ENCODE measurements at places on chromosomes 5 and 9.

DNA sequence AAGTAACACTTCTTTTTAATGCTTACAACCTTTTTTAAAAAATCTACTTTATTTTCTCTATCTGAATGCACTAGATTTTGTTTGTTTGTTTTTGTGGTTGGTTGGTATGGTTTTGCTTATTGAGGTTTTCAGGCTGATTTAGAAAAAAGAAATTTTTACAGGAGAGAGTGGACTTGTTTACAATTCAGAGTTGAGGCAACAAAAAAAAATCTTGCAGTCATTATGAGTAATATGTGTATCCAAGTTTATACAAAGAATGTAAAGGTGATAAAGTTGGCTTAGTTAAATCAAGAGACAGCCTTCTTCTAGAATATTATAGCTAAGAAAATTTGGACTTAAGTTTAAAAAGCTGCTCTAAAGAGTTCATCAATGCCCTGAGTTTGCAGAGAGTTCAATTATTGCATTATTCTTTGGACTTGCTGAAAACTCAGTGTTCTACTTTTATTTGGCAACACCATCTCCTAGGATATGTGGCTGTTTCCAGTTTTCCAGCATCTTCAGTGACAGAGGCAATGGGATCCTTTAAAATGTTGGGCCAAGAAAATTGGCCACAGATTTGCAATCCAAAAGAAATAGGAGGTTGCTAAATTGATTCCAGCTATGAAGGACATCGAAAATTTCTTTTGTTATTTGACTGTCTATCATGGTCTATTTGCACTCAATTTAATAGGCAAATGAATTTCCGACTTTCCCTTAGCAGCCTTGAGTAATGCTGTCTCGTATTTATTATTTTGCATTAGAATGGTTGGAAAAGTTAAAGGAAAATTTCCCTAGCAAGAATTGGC, 10.7 kb downstream of the STK32A start:
- no peak for DNase-seq

DNA sequence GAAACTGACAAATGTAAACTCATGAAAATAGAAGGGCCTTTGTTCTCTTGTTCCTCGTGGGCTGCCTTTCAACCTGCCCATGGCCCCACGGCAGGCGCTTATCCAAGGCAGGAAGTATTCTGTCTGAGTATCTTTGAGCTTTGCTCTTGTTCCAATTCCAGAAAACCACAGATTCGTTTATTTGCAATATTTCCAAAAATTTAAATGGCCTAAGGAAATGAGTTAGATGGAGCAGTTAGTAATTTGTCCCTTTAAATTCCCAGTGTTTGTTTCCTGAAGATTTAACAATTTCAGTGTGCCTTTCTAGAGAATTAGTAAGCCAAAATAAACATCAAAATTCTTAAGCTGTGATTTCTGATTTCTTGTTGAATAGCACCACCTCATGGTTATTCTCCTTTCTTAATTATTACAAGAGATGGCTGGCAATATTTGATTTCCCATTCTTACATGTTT, 299.4 kb upstream of the RASA1 start:
- no peak for DNase-seq

GRCh38 chr9:76150013-76150412, 244.2 kb downstream of the RFK start:
- no peak for DNase-seq

DNA sequence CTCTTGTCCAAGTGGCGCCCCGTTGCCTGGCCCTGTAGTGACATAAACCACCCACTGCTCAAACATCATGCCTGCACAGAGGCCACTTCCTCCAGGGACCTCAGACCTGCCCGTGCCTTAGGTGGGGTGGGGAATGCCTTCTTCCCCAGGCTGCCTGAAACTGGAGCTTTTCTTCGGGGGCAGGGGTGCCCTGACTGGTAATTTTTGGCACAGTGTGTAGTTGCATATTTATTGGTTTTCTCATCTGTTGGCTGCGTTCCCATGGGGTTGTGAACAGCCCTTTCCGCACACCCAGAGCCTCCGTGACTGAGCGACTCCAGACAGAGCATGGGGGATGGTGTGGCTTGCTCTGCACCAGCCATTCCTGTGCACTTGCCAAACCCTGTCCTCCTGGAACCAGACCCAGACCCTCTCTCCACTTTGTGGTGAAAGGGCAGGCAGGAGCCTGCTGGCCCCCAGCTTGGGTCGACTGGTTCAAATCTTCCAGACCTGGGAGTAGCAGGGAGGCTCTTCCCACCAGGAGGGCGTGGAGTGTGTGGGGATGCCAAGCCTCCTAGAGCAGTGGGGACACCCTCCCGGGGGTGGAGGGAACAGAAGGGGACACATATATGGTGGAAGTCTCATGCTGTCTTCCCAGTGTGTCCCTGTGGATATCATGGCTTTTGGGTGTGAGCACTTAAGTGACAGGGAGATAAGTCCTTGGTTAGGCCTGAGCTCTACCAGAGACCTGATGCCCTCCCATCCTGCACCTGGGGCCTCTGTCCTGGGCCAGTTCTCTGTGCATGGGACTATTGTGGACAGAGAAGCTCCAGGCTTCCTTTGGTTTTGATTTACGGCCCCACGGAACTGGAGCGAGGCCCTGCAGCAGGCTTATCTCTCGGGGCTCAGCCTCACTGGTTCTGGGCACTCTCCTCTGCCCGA, 39.6 kb downstream of the WNK2 start:
- no peak for DNase-seq

DNA sequence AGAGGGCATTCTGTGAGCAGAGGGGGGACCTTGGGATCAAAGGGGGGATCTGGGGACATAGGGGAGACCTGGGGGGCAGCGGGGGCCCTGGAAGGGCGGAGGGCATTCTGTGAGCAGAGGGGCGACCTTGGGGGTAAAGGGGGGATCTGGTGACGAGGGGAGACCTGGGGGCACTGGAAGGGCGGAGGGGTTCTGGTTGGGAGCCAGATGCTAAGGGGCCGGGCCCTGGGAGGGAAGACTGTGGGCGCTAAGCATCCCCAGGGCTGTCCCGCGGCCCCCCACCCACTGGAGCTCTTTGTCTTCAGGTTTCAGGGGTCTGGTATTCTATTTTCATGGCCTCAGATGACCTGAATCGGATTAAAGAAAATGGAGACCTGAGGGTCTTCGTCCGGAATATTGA, 748 bp downstream of the LCN9 start:
- no peak for DNase-seq

GRCh38 chr9:98491231-98491651, 217.5 kb downstream of the GABBR2 start:
- no peak for DNase-seq

DNA sequence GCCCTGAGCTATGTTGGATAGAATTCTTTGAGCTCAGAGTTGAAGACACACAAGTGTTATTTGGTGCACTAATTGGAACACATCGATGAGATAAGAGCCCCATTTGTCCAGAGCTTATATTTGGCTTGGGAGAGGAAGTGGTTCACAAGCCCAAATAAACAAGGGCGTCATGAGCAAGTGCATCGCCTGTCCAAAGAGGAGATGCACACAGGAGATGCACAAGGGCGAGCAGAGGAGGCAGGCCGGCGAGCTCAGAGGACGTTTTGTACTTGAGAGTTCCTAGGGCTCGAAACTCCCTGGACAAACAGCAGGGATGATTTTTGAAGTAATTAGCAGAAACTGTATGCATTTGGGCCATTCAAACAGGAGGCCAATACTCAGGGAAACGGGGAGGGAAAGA, 212.8 kb upstream of the IRX1 start:
- no peak for DNase-seq

DNA sequence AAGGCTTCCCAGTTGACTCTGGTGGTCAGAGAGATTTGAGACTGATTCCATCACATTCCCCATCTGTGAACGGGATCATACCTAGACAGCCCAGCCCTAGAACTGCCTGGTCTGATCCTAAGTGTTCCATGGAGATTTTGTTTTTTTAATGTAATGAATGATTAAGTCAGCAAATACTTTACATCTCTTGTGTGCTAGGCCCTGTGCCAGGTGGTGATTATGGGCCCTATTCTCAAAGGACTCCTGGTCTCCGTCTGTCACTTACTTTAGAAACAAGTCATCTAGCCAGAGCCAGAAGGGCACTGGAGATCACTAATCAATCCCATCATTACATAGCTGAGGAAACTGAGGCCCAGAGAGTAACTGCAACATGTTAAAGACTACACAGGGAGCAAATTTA, 1.1 kb upstream of the GPX3 start:
- DNase-seq, result no peak

DNA sequence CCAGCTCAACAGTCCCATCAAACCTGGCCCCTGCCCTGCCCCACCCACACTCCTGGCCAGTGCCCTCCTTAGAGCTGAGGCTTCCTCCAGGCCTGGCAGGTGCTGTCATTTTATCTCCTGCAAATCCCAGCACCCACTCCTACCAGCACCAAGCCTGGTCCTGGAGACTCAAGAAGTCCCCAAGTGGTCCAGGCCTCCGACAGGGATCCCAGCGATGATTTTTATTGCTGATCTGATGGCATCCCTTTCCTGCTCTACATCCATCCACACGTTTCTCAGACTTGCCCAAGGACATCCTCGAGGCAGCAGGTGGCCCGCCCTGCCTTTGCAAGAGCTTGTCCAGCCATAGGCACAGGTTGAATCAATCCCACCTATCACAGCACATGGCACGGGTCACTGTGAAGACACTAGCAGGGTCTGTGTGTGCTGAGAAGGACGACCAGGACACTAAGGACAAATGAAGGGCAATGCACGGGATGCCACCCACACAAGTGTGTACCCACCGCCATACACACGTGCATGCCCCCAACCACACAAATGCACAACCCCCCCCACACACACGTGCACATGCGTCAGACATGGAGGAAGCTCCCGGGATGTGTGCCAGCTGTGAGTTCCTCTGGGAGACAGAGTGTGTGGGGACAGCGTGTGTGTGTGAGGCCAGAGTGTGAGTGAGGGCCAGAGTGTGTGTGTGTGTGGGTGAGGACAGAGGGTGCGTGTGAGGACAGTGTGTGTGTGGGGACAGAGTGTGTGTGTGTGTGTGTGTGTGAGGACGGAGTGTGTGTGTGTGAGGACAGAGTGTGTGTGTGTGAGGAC, 62.4 kb upstream of the UBAC1 start:
- DNase-seq, result no peak

DNA sequence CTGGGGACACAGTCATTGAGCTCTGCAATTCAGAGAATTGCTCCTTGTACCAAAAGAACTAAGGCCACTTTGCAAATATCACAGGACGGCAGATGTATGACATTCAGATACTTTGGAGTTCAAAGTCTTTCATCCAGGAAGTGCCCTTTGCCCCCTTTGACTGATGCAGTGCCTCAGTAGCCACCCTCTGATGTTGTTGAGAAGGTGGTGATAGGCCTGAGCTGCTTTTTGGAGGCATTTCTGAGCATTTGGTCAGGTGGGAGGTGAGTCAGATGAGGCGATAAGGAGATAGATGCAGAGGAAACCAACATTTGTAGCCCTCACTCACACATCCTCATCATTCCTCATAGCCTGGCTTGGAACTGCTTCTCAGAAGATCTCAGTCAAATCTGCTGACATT, 63.4 kb downstream of the ANGPTL2 start:
- DNase-seq, result no peak

GRCh38 chr5:171291371-171291770, 17.7 kb upstream of the TLX3 start:
- no peak for DNase-seq

GRCh38 chr9:1962588-1963106, 52.5 kb upstream of the SMARCA2 start:
- no peak for DNase-seq

DNA sequence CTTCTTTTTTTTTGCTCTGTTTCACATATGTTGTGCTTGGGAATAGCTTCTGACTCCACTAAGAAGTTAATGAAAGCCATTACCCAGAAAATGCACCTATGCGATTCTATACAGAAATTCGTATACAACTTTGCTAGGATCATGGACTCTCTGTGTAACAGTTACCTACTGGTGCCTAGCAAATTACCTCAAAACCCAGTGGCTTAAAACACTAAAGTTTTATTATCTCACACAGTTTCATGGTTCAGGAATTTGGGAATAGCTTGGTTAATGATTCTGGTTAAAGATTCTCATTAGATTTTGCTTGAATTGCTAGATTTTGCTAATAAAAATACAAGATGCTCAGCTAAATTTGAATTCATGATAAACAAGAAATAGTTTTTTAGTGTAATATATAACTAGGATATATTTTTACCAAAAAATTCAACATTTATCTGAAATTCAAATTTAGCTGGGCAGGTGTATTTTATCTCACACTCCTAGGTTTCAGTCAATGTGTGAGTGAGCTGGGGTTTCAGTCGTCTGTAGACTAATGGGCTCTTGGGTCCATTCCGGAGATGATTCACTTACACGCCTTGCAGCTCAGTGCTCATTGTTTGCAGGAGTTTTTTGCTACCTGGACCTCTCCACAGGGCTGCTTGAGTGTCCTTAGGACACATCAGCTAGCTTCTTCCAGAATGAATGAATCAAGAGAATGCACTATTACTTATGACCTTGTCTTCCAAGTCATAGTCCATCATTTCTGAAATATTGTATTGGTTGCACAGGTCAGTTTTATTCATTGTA, 75.1 kb downstream of the MROH2B start:
- DNase-seq, result no peak

DNA sequence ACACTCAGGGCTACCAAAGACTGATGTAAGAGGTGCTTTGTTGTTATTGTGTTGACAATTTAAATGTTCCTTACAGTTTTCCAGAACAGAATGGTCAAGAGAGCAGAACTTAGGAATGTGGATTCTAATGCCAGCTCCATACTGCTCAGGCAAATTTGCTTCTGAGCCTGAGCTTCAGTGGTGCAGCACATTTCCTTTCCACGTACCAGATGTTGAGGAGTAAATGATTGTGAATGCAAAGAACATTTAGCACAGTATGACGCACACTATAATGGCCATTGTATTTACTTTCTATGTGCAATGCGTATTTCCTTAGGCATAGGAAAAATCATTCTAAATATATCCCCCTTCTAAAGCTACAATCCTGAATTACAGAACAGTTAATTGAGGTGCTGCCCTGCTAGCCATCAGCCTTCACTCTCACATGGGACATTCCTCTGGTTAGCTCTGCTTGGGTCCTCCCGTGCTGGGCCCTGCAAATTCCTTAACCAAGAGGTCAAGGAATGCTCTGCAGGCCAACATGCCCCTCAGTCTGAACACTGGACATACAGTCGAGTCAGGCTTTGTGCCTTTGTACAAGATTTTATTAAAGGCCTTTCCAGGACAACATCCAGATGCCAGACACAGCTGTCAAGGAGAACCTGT, 21.1 kb upstream of the TMEM174 start:
- DNase-seq, result no peak

DNA sequence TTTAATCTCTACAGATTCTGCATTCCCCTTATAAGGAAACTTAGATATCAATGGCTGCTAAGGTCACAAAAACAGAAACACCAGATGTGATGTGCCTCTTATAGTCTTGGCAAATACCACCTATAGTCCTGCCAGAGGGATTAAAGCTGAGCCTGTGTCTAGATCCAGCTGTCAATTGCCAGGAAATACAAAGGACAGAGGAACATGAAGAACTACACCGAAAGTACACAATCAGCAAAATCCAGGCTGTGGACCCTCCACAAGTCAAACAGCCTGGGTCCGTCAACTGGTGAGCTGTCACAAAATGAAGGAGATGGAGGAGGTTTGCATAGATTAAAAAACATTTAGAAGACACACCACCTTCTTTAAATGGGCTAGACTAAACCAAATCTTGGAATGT, 85.4 kb downstream of the KLF4 start:
- no peak for DNase-seq
